Liver (tissue), 10 donors: ENCODE measurements at places on chromosomes 7 and 10. TPM values are rescaled to one million over a fixed set of nuclear protein-coding genes. Genes with fewer than 3 reads are reported as not detected.

The RBP3 gene
- total RNA-seq = not detected

The MACROH2A2 gene
- total RNA-seq = 7.2 TPM

The CRTAC1 gene
- 0.14 TPM for total RNA-seq

The MTERF1 gene
- total RNA-seq = 9.1 TPM

DNA sequence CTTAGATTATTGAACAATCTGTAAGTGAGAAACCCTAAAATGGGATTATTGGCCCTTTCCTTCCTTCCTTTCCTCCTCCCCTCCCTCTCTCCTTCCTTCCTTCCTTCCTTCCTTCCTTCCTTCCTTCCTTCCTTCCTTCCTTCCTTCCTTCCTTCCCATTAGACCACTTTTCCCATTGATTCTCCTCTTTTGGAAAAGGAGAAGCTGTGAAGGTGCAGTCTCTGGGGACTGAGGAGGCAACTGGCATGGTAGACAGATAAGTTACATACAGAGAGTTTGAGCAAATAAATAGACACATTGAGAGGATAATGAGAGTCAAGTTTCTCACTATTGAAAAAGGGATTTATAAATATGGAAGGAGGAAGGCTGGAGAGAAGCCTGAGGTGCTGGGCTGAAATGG lies 45.0 kb upstream of the CCDC7 start:
- H3K27ac ChIP-seq = no peak overlapping the region
- H3K4me3 ChIP-seq = no peak overlapping the region
- peaks cover 5% of the 10 kb centered on the region for H3K4me1 ChIP-seq
- no peaks in the 10 kb centered on the region for H3K27me3 ChIP-seq
- no peak for DNase-seq
- no peaks in the 10 kb centered on the region for H3K36me3 ChIP-seq

- no peak for DNase-seq
- H3K4me3 ChIP-seq = no peak overlapping the region
- no peak overlapping the region for H3K27ac ChIP-seq
- H3K27me3 ChIP-seq = no peaks in the 10 kb centered on the region
- H3K36me3 ChIP-seq = no peaks in the 10 kb centered on the region
Measured at GRCh38 chr7:116633131-116633988, 38.6 kb upstream of the MET start.

DNA sequence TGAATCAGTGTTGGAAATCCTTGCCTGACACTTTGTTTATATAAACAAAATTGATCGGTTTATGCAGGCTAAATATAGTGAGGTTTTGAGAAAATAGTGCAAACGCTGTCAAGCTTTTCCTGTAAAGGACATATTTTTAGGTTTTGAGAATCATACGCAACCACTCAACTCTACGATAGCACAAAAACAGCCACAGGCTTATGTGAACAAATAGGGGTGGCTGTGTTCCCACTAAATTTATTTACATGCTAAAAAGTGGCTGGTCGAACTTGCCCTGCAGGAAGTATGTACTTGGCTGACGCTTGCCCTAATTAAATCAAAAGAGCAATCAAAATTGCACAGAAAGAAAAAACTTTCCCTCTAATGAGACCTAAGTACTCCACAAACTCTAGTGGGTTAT lies 234.7 kb upstream of the CACNA2D1 start:
- H3K27me3 ChIP-seq = no peaks in the 10 kb centered on the region
- H3K36me3 ChIP-seq = no peaks in the 10 kb centered on the region
- no peaks in the 10 kb centered on the region for H3K4me1 ChIP-seq
- no peak overlapping the region for H3K4me3 ChIP-seq
- no peak for DNase-seq

- H3K4me1 ChIP-seq = peaks cover 6% of the 10 kb centered on the region
- no peak overlapping the region for H3K27ac ChIP-seq
- H3K27me3 ChIP-seq = no peaks in the 10 kb centered on the region
- H3K4me3 ChIP-seq = no peak overlapping the region
- DNase-seq = no peak
Measured at GRCh38 chr7:151032936-151033863, 5.0 kb downstream of the ABCB8 start.

DNA sequence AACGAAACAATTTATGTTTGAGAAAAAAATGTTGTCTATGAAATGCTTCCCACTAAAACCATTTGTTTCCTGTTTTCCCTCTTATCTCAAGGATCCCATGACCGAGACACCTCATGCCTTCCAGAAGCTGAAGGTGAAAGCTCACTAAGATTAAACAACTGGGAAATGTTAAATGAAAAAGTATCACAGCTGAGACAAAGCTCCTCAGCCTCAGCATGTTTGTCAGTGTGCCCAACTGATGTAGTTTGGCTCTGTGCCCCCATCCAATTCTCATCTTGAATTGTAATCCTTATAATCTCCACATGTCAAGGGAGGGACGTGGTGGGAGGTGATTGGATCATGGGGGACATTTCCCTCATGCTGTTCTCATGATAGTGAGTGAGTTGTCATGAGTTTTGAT lies 327.3 kb downstream of the HTR7 start:
- H3K27ac ChIP-seq = no peak overlapping the region
- no peaks in the 10 kb centered on the region for H3K4me1 ChIP-seq
- H3K4me3 ChIP-seq = no peak overlapping the region
- H3K36me3 ChIP-seq = no peaks in the 10 kb centered on the region

GRCh38 chr10:115706488-115707076 lies 566.4 kb downstream of the GFRA1 start:
- H3K4me1 ChIP-seq = no peaks in the 10 kb centered on the region
- DNase-seq = no peak
- no peak overlapping the region for H3K4me3 ChIP-seq
- no peaks in the 10 kb centered on the region for H3K36me3 ChIP-seq
- H3K27me3 ChIP-seq = no peaks in the 10 kb centered on the region

- peaks cover 58% of the 10 kb centered on the region for H3K4me1 ChIP-seq
- DNase-seq = no peak
- no peak overlapping the region for H3K4me3 ChIP-seq
- H3K27ac ChIP-seq = peak overlapping the region; percentile 100
- no peaks in the 10 kb centered on the region for H3K27me3 ChIP-seq
Measured at GRCh38 chr10:80197972-80198916, 7.1 kb downstream of the ANXA11 start.

GRCh38 chr10:71272056-71272771 lies 46.8 kb upstream of the SLC29A3 start:
- no peak for DNase-seq
- no peaks in the 10 kb centered on the region for H3K36me3 ChIP-seq
- H3K4me3 ChIP-seq = no peak overlapping the region
- H3K4me1 ChIP-seq = no peaks in the 10 kb centered on the region

- no peak overlapping the region for H3K27ac ChIP-seq
- no peaks in the 10 kb centered on the region for H3K27me3 ChIP-seq
- H3K4me3 ChIP-seq = no peak overlapping the region
- peaks cover 7% of the 10 kb centered on the region for H3K4me1 ChIP-seq
Measured at GRCh38 chr10:79045566-79046175, 23.1 kb upstream of the ZMIZ1 start.

- H3K4me1 ChIP-seq = peaks cover 2% of the 10 kb centered on the region
- H3K27ac ChIP-seq = no peak overlapping the region
- no peak overlapping the region for H3K4me3 ChIP-seq
- H3K27me3 ChIP-seq = no peaks in the 10 kb centered on the region
Measured at GRCh38 chr10:49055221-49055849, 60.0 kb downstream of the VSTM4 start.

DNA sequence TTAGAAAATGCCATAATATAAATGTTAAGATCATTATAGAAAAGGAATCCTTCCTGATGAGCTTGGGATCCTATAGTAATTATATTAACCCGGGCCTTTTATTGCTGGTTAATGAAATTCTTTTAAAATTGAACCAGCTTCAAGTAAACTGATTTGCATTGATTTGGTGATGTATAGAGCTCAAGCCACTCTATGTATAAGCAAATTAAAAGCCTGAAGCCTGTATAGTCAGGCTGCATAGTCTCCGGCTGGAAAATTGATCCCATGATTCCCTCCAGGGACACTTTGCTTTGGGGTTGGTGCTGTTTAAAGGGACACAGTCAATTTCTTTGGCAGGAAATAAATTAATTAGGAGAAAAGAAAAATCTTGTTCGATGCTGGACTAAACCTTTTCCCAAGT lies 199.1 kb downstream of the HERPUD2 start:
- no peak overlapping the region for H3K4me3 ChIP-seq
- H3K36me3 ChIP-seq = no peaks in the 10 kb centered on the region
- H3K27ac ChIP-seq = no peak overlapping the region
- DNase-seq = no peak
- no peaks in the 10 kb centered on the region for H3K27me3 ChIP-seq

DNA sequence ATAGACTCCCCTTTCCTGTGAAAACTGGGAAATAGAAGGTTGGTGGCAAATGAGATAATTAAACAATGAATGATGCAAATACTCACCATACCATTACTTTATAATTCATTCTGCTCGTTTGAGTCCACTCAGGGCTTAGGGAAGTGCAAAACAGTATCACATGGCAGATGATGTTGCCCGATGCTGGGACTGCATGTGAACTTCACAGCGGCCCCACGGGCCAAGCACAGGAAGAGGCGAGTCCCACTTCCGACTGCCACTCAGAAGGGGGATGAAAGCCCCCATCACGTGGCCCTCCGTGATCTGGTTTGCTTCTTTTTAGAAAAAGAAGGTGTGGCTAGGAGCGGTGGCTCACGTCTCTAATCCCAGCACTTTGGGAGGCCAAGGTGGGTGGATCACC lies 71.5 kb downstream of the PRPF18 start:
- H3K27me3 ChIP-seq = no peaks in the 10 kb centered on the region
- no peak for DNase-seq
- H3K27ac ChIP-seq = no peak overlapping the region
- peaks cover 27% of the 10 kb centered on the region for H3K36me3 ChIP-seq
- no peak overlapping the region for H3K4me3 ChIP-seq

DNA sequence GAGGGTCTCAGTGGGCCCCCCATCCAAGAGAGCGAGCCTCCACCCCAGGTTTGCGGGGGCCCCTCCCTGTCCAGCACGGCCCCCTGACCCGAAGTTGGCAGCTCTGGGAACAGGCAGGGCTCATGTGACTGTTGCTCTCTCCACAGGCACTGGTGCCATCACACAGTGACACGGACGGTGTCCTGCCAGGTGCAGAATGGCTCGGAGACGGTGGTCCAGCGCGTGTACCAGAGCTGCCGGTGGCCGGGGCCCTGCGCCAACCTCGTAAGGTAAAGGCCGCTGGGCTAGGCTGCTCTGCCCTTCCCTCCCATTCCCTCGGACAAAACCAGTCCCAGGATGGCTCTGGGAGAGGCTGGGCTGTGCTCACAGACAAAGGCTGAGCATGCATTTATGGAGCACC lies 57.2 kb downstream of the COL26A1 start:
- no peaks in the 10 kb centered on the region for H3K36me3 ChIP-seq
- H3K27ac ChIP-seq = no peak overlapping the region
- no peaks in the 10 kb centered on the region for H3K4me1 ChIP-seq
- H3K4me3 ChIP-seq = no peak overlapping the region

DNA sequence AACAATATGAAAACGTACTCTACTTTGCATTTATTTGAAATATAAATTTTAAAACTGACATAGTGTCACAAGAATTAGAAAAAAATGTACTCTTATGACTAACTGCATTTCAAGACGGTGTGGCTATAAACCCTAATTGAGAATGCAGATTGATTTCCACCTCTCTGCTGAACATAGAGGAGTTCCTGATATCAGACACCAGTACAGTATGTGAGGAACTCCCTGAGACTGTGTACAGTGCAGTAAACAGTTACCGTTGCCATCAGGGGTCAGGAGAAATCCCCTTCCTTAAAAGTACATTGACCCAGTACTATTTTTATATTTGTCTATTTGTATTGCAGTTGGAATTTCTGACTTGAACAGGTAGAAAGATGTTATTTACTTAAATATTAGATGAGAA lies 61.8 kb upstream of the DKK1 start:
- no peaks in the 10 kb centered on the region for H3K27me3 ChIP-seq
- no peak for DNase-seq
- no peaks in the 10 kb centered on the region for H3K36me3 ChIP-seq
- no peaks in the 10 kb centered on the region for H3K4me1 ChIP-seq
- no peak overlapping the region for H3K4me3 ChIP-seq
- H3K27ac ChIP-seq = no peak overlapping the region

DNA sequence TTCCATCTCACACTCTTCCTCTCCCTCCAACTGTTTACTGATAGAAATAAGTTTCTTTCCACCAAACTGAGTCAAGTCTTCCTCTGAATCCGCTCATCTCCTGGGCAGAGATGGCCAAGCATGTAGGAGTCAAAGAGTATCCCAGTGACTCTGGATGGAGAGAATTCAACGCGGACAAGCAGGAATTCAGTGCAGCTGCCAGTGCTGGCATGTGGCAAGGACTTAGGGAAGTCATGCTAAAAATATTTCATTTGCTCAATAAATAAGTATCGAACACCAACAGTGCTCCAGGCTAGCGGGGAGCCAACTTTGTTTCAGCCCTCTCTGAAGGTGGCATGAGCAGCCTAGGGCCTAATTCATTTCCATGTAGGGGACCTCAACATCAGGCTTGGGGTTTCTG lies 351.6 kb upstream of the ZMIZ1 start:
- no peak overlapping the region for H3K4me3 ChIP-seq
- H3K27ac ChIP-seq = no peak overlapping the region
- H3K27me3 ChIP-seq = peaks cover 2% of the 10 kb centered on the region
- H3K4me1 ChIP-seq = no peaks in the 10 kb centered on the region
